ENCODE measurements at places on chromosomes 11 and 22.

DNA sequence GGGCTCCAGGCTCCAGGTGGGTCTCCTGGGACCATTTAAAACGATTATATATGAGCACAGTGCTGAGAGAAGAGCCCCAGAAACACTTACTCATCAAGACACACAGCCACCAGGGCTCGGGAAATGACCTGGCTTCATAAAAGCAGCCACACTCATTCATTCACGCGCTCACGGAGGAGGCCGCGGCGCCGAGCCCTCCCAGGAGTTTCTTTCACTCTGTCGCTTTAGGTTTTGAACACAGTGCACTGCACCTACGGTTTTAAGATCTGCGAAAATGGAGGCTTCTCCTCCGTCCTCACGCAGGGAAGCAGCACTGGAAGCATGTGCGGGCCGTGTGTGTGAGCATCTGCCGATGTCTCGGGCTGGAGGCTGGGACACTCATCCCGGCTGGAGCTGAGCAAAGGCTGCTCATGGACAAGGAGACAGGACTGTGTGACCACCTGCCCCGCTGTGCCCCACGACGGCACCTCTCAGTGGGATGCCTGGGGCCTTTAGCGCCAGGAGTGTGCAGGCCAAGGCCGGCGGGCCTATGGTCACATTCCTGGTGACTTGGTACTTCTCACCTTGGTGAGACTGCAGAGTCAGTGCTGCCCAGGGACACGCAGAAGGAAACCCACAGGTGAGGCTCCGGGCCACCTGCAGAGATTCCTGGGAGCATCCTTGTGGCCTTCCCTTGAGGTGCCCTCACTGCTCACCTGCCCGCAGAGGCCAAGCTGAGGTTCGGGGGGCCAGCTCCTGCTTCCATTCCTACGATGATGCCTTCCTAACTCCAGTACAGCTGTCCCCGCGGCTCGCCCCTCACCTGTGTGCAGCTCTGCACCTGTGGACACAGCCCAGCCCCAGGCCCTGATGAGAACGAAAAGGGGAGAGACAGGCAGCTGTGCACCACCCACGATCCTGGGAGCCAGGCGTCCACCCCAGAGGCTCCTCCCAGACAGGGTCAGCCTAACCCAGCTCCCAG is 872.0 kb downstream of the BRD1 start:
- DNase-seq = no peak

- no peak for DNase-seq
Observed at GRCh38 chr11:95711162-95711944, 78.2 kb downstream of the FAM76B start.

GRCh38 chr22:30864441-30865420 is 103.8 kb downstream of the MORC2 start:
- no peak for DNase-seq

DNA sequence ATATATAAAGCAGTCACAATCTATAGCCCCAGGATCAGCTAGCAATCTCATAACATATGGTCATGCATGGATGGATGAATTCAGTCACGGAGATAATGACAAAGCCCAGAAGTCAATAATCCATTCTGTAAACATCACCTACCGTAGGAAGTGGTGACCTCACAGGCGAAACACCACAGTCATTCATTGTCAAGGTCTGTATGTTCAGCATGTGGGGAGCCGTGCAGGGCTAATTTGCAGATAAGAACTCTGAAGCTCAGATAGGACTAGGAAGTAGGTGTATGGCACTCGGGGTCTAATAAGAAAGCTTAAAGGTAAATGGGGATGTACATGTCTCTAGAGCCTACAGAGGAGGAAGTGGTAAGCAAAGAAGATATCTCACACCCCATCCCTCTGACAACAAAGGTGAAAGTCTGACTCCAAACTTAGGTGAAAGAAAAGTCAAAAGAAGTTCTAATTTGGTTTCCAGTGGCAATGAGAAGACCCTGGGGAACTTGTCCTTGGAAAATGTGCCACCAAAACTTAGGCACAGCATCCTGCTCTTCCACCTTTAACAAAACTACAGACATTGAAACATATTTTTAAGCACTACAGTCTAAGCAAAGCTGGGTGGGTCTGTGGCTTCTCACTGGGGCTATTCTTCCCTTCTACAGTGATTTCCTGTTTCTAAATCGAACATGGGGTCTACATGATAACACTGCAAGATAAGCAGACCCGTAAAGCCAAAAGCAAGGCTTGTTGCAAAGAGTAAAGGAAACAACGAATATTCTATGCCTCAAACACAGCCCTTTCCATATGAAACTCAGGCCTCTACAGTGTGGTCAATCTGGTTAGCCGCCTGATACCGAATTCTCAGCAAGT is 5.2 kb downstream of the CRTAM start:
- no peak for DNase-seq

- DNase-seq = peak; percentile 10
Observed at GRCh38 chr11:19905280-19905853, 192.7 kb downstream of the NAV2 start.

GRCh38 chr11:93225662-93226061 is 27.9 kb upstream of the SLC36A4 start:
- no peak for DNase-seq

GRCh38 chr11:102438311-102439062 is 14.1 kb downstream of the TMEM123 start:
- DNase-seq = no peak

DNA sequence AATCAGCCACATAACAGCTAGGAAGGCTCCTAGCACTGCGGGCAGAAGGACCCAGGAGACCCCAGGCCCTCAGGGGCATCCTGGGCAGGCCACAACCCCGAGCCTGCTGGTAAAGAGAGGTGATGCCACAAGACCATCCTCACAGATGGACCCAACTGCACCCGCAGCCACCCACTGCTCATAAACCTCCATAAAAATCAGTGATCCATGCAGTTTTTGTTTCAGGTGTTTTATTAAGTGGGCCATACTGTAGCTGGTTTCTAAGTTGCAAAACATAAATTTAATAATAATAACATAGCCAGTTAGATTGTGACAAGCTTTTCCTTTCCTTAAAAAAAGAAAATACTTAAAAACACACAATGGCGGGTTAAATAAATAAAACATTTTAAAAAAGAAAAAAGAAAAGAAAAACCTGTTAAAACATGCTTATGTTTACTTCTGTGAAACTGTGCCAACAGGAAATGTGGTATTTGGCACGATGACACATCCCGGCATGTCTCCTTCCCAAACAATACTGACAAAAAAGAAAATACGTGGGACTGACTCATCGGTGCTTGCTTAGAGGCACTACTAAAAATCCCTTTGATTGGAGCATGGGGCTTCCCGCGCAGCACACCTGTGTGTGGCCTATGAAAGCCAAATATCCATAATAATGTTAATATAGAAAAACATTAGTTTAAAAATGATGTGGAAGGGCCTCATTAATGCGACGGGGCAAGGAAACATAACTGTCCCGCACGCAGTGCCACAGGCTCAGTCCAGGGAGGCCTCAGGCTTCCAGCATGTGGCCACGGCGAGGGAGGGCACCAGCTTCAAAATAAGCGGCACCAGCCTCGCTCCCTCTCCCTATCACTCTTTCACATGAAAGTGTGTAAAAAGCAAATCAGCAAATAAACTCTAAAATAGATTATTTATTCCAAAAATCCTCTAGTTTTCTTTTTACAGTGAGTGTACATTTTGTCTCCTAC is 47.5 kb upstream of the SCUBE2 start:
- DNase-seq = peak; percentile 78

DNA sequence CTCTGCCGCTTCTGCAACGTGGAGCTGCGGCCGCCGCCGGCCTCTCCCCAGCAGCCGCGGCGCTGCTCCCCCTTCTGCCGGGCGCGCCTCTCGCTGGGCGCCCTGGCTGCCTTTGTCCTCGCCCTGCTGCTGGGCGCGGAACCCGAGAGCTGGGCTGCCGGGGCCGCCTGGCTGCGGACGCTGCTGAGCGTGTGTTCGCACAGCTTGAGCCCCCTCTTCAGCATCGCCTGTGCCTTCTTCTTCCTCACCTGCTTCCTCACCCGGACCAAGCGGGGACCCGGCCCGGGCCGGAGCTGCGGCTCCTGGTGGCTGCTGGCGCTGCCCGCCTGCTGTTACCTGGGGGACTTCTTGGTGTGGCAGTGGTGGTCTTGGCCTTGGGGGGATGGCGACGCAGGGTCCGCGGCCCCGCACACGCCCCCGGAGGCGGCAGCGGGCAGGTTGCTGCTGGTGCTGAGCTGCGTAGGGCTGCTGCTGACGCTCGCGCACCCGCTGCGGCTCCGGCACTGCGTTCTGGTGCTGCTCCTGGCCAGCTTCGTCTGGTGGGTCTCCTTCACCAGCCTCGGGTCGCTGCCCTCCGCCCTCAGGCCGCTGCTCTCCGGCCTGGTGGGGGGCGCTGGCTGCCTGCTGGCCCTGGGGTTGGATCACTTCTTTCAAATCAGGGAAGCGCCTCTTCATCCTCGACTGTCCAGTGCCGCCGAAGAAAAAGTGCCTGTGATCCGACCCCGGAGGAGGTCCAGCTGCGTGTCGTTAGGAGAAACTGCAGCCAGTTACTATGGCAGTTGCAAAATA is 816 bp downstream of the PDE3B start:
- no peak for DNase-seq

- no peak for DNase-seq
Observed at GRCh38 chr11:270451-271318, 7.5 kb upstream of the NLRP6 start.

DNA sequence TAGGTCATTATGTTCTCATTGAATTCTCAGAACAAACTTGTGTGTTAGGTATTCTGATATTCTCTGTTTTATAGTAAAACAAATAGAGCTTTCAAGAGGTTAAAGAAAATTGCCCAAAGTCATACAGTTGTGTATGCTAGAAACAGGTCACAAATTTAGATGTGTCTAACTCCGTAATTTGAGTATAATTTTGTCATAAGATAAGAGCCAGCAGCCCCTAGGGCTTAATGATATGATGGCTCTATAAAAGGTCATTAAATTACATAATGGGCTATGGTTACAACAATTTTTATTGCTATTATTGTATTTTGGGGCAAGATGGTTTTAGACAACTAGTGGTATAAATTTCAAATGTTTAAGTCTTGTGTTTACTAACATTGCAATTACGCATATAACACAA is 701.9 kb downstream of the LUZP2 start:
- no peak for DNase-seq

GRCh38 chr11:76641905-76642304 is 28.6 kb downstream of the LRRC32 start:
- DNase-seq = no peak

DNA sequence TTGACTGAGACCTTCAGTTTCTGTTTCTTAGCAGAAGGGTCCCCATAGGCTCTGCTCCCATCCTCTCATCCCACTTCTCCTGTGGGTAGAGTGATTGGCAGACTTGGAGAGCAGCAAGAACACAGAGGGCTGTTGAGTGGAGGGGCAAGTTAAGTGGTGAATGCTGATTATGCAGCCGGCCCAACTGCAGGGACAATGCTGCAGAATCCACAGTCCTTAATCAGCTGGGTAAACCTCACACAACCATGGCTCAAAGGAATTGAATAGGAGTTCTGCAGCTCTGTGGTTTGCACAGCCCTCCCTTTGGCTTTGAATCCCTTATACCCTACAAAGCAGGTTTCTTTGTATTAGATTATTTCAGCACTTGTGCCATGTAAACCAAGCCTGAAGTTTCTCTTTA is 161.1 kb downstream of the NAV2 start:
- DNase-seq = no peak

DNA sequence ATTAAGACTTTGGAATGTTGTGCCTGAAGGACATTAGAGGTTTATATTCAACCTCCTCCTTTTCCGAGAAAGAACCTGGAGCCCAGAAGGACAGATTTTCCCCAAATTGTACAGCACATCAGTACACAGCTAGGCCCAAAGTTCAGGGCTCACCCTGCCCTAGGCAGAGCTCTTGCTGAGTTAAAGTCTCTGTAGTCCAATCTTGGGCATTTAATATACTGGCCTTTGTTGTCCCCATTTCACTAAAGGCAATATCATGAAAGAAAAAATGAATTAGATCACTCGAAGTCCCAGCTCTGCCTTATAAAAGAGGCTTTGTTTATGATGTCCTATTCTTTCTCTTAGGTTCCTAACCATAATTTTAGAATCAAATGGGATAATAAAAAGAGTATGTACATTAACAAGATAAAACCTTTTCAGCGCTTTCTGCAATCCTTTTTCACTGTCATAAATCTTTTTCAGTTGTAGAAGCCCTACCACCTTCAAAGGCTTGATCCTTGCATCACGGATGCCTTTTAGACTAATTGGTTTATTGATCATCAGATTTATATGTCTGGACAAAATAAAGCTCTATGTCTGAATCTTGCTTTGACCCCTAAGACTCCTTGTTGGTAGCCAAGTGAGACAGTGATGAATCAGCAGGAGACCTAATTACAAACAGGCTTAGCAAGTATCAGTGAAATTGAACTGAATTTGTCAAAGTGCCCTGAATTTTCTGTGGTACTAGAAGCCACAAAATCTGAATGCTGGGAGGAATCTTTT is 39.8 kb downstream of the RELT start:
- DNase-seq = no peak

- DNase-seq = no peak
Observed at GRCh38 chr11:81869351-81870065, 864.2 kb downstream of the FAM181B start.

- no peak for DNase-seq
Observed at GRCh38 chr11:46285594-46286033, 8.2 kb downstream of the CREB3L1 start.

DNA sequence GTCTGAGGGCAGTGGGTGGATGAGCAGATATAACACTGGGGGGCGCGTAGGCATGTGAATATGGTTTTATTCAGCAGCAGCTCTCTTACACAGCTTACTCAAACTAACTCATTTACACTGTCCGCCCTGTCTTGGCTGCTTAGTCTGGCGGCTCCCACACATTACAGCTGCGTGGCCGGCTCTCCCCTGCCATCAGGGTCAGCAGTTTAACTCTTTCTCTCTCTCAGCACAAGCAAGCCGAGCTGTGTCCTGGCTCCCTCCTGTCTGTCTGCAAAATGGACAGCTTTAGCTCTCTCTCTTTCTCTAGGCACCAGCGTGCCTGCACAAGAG is 1310.1 kb upstream of the RAG2 start:
- no peak for DNase-seq

DNA sequence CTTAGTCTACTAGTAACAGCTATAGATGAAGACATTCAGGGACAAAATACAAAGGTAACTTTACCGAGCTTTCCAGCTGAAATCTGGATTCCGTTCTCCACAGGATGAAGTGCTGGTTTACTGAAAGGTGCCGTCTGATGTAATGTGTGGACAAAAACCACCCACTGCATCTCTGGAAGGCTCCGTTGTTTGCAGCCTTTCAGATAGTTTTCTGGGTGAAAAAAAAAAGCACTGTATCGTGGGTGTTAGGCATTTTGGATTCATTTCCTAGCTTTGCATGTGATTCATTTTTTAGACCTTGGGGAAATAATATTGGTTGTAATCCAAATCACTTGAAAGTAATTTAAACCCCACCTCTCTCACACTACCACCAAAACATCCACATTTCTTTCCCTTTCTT is 10.4 kb downstream of the JAM3 start:
- DNase-seq = no peak

Measured in NCI-H226 (cell line).